ENCODE measurements at places on chromosomes 5 and 9.

GRCh38 chr5:142313682-142314081 is 11.1 kb downstream of the SPRY4 start:
- DNase-seq: no peak

- no peak for DNase-seq
Measured at GRCh38 chr5:102986074-102986473, 133.9 kb downstream of the GIN1 start.

DNA sequence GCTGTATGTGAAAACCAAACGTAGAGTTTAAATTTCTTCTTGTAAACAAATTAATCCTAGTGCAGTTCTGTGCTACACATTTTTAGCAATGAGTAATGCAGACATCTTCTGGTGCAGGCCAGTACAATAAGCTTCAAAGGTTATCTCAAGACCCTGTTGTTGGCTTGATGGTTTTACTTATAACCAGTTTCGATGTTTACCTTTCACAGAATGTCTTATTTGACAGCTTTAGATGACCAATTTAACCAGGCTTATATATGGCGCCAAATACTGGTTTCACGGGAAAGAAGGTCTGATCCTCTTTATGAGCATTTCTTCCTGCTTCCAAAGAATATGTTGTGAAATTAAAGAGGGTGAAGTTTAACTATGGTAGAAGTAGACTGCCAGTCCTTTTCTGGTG is 9.9 kb downstream of the ZFAND5 start:
- no peak for DNase-seq

- DNase-seq: no peak
Measured at GRCh38 chr5:104793031-104793754, 1230.6 kb upstream of the NUDT12 start.

- no peak for DNase-seq
Measured at GRCh38 chr5:112320408-112320807, 98.7 kb downstream of the EPB41L4A start.

GRCh38 chr5:132103332-132103951 is 29.9 kb downstream of the CSF2 start:
- peak; percentile 92 for DNase-seq

DNA sequence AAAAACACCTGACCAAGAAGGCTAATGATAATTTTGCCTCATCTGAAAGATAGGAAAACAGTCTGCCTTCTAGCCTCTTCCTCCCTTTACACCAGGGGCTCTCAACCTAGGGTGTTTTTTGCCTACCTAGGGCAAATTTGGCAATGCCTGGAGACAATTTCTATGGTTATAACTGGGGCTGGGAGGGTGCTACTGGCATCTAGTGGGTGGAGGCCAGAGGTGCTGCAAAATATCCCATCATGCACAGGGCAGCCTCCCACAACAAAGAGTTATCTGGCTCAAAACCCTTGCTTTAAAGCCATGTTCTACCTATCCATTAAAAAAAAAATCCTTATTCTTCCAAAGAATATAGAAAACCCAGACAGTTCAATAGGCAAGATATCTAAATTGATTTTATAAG is 45.0 kb upstream of the NR3C1 start:
- no peak for DNase-seq

DNA sequence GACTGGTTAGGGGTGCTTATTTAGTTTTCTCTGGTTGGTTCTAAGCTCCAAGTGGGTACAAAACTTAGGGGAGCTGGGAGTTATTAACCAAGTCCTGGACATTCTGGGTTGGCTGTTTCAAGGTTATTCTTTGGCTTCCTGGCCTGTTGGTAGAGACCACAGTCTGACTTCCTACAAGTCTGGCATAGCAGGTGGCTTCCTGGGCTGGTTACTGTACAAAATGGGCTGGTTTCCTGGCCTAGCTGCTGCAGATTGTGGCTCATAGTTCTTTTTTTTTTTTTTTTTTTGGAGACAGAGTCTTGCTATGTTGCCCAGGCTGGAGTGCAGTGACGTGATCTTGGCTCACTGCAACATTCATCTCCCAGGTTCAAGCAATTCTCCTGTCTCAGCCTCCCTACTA is 46.3 kb upstream of the BARHL1 start:
- DNase-seq: no peak

DNA sequence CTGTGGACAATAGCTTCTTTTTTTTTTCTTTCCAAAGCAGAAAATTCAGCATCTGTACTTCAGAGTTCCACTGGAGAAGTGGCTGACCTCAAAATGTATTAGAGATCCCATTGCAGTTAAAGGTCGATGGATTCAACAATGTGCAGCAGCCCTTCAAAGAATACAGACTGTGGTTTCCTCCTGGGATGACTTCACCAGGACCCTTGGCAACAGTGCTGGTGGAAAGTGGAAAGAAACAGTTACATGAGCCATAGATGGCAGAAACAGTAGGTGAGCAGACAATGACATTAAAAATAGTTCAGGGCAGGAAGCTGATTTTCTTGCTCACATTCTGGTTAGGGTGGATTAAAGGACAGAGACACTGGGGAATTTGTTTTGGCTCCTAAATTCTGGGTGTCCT is 62.4 kb downstream of the SLC28A3 start:
- no peak for DNase-seq

DNA sequence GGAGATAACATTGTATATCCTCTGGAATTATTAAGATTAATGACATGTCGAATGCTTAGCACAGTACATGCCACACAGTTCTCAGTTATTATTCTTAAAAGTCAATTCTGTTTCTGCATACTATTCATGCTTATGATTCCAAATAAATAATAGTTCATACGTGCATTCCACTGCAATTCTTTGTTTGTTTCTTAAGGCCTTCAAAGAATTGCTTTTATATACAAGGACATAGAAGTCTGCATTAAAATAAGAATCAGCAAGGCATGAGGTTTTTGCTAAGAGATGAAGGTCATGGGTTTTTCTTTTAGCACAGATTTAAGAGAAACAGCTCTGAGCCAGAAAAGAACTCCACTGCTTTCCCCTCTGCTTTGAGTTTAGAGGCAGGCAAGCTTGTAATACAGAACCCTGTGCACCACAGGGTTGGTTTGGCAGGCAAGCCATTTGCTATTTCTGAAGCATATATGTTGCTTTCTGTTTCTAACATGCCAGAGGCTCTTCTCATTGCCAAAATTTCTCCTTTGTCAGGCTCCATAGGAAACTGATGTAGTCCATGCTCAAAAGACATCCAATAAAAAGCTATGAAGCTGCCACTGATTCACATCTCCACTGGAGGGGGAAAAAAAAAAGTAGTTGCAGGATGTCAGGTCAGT is 420.6 kb upstream of the TYRP1 start:
- no peak for DNase-seq

- no peak for DNase-seq
Measured at GRCh38 chr5:55151923-55152842, 7.8 kb upstream of the GPX8 start.

DNA sequence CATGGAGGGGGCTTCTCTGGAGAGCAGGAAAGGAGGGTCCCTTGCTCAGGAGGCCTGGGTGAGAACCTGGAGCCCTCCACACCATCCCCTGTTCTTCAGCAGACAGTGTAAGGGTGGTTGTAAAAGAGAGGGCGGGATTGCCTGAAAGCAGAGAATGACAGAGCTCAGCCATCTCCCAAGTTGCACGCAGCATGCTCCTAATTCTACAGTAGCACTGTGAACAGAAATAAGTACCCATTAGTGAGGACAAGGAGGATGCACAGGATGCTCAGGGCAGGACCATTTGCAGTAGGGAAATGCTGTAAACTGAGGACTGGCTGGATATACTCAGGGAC is 8.4 kb downstream of the CCDC69 start:
- DNase-seq: no peak

GRCh38 chr9:6224393-6225154 is 9.0 kb downstream of the IL33 start:
- DNase-seq: no peak

GRCh38 chr5:131223751-131224386 is 40.0 kb upstream of the CDC42SE2 start:
- DNase-seq: no peak

DNA sequence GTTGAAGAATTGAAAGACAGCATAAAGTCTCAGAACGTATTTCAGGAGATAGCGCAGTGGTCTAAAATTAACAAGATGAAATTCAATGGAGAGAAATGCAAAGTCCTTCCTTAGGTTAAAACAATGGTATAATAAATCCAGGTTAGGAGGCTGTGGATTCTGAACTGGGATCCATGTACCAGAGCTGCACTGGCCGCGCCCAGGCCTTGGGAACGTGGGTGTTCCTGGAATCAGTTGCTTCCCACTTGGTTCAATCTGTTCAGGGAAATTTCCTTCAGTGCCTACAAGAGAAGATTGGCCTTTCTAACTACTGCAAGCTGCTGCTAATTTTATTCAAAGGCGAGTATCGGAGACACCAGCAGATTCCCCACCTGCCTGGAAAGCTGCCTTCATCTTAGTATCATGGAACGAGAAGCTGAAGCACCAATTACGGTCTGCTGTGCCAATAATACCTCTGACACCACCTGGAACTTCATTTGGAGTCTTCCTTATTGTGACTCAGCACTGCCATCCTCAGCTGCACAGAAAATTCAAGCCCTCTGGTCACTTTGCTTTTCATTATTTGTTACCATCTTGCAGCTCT is 14.3 kb upstream of the CTNND2 start:
- no peak for DNase-seq
